ENCODE measurements at places on chromosomes 6 and 20.

- no peak for DNase-seq
Observed at GRCh38 chr6:9335431-9335830, 900.1 kb upstream of the SLC35B3 start.

GRCh38 chr6:82073484-82073883, 174.1 kb downstream of the IBTK start:
- DNase-seq, result no peak

DNA sequence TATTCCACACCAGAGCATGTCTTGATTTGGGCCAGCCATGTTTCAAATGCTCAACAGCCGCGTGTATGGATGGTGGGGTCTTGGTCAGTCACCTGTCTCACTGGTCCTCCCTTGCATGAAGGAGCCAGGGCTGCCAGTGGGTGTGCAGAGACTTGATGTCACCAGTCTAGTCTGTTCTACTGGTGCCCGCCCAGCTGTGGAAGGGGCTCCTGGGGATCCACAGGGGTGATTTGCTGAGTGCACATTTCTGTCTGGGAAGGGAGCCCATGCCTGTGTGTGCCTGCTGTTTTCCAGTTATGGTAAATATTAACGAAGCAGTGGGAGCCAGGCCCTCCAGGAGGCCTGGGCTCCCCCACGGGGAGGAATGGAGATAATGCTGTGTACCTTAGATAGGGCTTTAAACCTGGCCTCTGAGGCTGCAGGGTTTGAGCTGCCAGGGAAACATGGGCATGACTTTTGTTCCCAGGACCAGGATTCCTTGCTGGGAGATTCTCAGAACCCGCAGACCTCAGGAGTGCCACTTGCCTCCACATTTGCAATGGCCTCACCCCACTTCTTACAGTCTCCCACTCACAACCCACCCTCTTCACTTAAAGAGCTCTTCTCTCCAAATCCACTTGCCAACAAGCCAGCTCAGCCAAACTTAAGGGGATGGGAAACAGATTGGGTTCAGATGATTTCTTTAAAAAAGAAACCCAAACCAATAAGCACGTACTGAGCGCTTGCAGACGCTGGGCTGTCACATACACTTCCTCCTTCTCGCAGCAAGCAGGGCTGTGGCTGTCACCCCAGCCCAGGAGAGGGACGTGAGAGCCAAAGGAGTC, 54.1 kb downstream of the VEGFA start:
- DNase-seq, result no peak

- DNase-seq, result no peak
Observed at GRCh38 chr20:46787991-46788762, 78.7 kb downstream of the SLC2A10 start.

- DNase-seq, result no peak
Observed at GRCh38 chr20:426566-426965, 18.5 kb downstream of the RBCK1 start.

- DNase-seq, result no peak
Observed at GRCh38 chr20:48149902-48150301, 364.6 kb upstream of the SULF2 start.

- no peak for DNase-seq
Observed at GRCh38 chr6:11732036-11732631, 46.5 kb downstream of the ADTRP start.

DNA sequence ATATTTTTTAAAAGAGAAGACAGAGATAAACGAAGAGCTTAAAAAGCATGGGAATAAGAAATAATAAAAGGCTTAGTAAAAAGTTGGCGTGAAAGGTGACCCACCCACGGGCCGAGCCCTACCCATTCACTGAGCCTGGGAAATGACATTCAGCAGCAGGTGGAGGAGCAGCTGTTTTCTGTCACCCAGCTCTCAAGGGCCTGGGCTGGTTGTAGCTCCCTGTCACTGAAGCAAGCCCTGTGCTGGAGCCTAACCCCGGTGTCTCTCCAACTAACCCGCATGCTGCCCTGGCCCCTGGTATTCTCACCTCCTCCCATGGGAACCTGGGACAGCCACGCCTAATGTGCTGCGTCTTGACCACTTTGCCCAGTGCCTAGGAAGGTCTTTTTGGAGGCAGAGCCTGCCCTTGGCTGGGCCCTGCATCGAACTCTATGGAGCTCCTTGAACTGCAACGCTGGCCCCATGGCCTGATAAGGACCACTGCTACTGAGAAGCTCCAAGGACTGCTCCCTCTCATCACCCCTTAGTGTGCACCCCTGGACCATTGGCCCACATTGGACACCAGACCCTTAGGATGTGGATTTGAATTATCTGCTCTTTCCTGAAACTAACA, 68.8 kb upstream of the IYD start:
- DNase-seq, result no peak

GRCh38 chr6:43954311-43955131, 172.7 kb downstream of the MRPL14 start:
- DNase-seq, result no peak

DNA sequence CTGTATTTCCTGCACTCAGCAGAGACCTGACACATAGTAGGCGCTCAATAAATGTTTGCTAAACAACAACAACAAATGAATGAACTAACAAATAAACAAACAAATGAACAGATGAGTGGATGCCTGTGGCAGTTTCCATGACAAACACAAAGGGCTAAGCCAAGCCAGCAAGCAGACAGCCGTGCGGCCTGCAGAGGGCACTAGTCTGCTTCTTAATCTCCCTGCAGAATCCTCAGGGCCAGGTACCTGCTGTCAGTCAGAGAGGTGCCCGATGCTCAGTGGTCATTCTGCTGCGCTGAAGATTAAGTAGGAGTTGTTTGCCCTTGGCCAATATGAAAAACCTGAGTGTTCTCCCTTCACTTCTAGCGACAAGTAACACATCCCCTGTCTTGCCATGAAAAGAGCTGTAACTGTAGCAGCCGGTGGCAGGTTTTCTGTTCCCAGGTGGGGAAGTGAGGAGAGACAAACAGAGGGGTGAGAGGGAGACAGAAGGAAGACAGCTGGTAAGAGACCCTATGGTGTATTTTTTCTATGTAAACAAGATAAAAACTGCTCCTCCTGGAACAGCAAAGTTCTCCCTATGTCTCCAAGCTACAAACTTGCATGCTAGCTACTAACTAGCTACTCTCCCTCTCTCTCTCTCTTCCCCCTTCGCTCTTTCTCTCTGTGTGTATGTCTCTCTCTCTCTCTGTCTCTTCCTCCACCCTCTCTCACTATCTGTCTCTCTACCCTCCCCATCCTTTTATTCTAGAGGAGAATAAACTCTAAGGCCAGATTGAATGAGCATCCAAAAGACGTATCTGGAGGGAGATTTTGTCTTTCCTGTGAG, at the start of gene MC3R:
Gene MC3R (plus strand): TSS at position 779 of the 829 bp plus-strand sequence. CDS start 112 bp downstream, outside the sequence.
- DNase-seq, result peak; percentile 16

GRCh38 chr6:79632580-79632979, 1.5 kb downstream of the SH3BGRL2 start:
- DNase-seq, result no peak

DNA sequence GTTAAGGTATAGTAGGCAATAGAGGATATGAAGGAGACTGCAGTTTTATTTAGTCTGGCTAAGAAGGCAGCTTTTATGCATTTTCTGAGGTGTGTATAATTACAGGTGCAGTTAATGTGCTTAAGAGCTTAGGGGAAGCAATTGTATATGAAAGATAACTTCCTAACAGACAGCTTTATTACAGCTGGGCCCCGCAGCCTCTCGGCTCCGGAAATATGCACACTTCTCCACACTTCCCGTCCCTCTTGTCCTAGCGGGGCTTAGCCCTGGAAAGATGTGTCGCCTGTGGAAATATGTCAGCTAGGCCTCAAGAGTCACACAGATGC, 178.4 kb upstream of the ARID1B start:
- DNase-seq, result no peak

GRCh38 chr20:37247547-37247946, 14.1 kb downstream of the GHRH start:
- DNase-seq, result no peak
